A549 treated with Mapracorat at 1 μM for 4 hours (cell line): ENCODE measurements at places on chromosomes 11 and 22. TPM values are rescaled to one million over a fixed set of nuclear protein-coding genes. Genes with fewer than 3 reads are reported as not detected.

OR10A2 gene
- not detected in 5 replicates for total RNA-seq

NXPE4 gene
- not detected in 5 replicates for total RNA-seq

APOA5 gene
- total RNA-seq: not detected in 5 replicates

PARVG gene
- total RNA-seq: not detected in 5 replicates

TUB gene
- total RNA-seq: 5.0 to 6.9 TPM (median 6.4 TPM) in 5 replicates

GSTT2B gene
- 0.28 to 0.43 TPM (median 0.39 TPM) in 5 replicates for total RNA-seq

CHST1 gene
- 1.3 to 2.0 TPM (median 1.8 TPM) in 5 replicates for total RNA-seq

VPREB1 gene
- total RNA-seq: not detected in 5 replicates

OVOL1 gene
- total RNA-seq: 0.07 to 0.08 TPM in 2 of 5 replicates, not detected in the others

OR8A1 gene
- not detected in 5 replicates for total RNA-seq
